ENCODE measurements at places on chromosomes 7 and 10. TPM values are rescaled to one million over a fixed set of nuclear protein-coding genes. Genes with fewer than 3 reads are reported as not detected.

The EVX1 gene
- total RNA-seq, result not detected

The CHAT gene
- total RNA-seq, result not detected

The ABCC2 gene
- total RNA-seq, result 192 TPM

The ARHGEF5 gene
- total RNA-seq, result 1.6 TPM

The NEBL gene
- total RNA-seq, result 2.7 TPM

The MALRD1 gene
- total RNA-seq, result not detected

The ZNF722 gene
- total RNA-seq, result not detected

The IQUB gene
- 0.13 TPM for total RNA-seq

The GPRIN2 gene
- total RNA-seq, result 24.9 TPM

The AGBL3 gene
- 1.3 TPM for total RNA-seq

The DENND11 gene
- total RNA-seq, result 6.6 TPM

The ASZ1 gene
- total RNA-seq, result not detected

The SLC39A12 gene
- not detected for total RNA-seq

The STK31 gene
- total RNA-seq, result 0.43 TPM

The ASIC3 gene
- total RNA-seq, result 11.6 TPM

The CREB5 gene
- 4.8 TPM for total RNA-seq

The GPR85 gene
- total RNA-seq, result not detected

The SLC26A5 gene
- not detected for total RNA-seq

The GLCCI1 gene
- 1.2 TPM for total RNA-seq

The HNRNPA2B1 gene
- 1,282 TPM for total RNA-seq

The CPN1 gene
- 0.16 TPM for total RNA-seq

The PNLIPRP2 gene
- not detected for total RNA-seq

The MBLAC1 gene
- total RNA-seq, result 2.3 TPM

Data from A549 treated with DMSO at 1 μM for 4 hours (cell line).